ENCODE measurements at places on chromosomes 3 and 15. TPM values are rescaled to one million over a fixed set of nuclear protein-coding genes. Genes with fewer than 3 reads are reported as not detected.

LMOD3 gene
- not detected for total RNA-seq

RTP3 gene
- not detected for total RNA-seq

TUBGCP4 gene
- 13.5 TPM for total RNA-seq

FLNB gene
- total RNA-seq: 397 TPM

RSRC1 gene
- total RNA-seq: 15.9 TPM
